ENCODE measurements at places on chromosomes 4 and X.

DNA sequence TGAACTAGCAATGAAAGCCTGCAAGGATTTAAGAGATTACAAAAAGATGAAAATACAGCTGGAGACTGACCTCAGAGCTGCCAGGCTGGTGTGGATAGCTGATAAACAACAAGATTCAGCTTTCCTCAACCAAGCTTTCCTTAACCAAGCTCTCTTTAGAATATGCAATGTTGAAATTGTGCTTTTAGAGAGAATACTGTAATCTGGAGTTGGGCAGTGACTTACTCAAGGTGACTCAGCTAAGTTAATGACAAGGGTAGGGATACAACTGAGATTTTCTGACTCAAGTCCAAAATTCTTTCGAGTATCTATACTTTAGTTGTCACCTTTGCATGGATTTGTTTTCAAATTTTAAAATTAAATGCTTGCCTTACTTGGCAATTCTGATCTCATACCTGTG, 98.0 kb downstream of the AMMECR1 start:
- DNase-seq, result no peak

DNA sequence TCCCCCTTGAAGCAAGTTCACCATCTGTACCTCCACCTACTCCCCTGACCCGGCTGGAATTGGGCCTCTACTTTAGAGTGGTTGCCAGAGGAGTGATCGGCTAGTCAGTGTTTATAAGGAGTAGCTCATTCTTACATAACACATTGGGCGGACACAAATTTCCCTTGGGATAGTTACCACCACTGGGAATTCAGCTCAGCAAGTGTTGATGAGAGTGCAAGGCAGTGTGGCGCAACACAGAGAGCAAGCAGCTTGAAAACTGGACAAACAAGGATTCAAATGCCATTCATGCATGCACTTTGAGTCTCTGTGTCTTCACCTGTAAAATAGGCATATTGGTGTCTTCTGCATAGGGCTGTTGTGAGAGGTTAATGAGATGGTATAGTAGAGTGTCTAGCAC, 92.7 kb downstream of the STK32B start:
- DNase-seq, result no peak

DNA sequence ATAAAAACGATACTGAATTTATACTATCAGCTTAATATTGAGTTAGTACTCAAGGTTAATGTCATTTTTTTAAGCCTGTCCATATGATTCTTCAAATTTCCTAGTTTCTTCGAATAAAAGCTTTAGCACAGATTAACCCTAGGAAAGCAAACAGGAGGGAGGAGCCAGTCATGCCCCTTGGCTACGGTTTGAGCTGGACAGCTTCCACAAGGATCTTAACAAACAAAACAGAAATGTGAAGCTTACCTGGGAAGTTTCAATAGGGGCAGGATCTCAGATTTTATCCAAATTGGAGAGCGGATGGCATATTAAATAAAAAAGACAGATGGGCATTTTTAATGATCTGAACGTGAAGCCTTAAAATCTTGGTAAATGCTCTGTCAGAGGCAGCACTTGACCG, 2.3 kb downstream of the NWD2 start:
- no peak for DNase-seq

DNA sequence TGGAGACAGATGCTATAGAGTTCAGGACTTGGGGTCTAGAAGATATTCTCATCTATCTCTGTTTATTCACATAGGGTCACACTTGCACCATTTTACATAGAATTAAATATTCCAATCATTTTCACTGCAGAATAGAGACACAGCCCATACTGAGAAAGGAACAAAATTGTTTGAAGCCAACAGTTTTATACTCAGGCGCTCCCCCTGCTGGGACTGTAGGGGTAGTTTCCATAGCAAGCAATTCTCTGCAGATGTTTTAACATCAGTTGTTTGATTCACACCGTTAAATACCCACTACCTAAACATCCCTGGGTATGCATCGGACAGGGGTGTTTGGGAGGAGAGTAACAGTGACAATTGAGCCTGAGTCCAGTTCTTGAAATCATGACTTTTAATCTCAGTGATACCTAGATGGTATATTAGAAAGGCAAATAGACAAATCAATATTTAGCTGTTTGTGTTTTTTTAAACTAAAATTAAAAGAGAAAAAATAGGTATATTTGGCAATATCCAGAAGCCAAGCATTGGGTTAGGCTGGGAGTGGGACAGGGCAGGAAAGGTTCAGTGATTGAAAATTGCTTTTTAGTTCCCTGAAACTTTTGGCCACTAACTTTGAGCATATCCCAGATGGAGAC, 33.8 kb downstream of the LONRF3 start:
- peak; percentile 39 for DNase-seq

GRCh38 chrX:88612870-88613329, 134.1 kb upstream of the CPXCR1 start:
- no peak for DNase-seq

DNA sequence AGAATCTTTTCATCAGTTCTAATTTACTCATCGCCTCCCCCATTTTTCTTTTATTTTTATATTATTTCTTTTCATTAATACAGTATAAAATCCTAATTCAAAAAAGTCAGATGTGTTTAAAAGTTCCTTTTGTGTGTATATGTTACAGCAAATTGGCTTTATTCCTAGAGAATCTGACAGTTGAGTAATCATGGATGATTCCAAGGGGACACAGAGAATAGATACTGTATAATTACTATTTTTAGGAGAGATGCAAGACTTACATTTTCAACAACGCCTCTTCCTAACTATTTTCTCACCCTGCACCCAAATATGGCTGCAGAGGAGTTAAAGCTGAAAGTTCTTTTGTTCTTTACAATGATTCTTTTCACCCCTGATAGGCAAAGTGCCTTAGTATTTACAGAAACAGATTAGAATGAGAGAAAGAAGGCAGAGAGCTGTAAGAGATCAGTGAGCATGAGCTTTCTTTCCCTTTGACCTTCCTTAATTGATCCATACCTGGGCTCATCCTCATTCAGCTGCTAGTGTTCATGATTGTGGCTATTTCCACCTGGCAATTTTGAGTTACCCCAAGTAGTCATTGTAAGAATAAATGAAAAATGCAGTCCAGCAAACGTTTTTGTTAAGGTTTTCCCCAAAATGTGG, 210.8 kb downstream of the SLC4A4 start:
- DNase-seq, result no peak

Measured in left ventricle myocardium superior (tissue), 1 donor.